ENCODE measurements at places on chromosomes 5 and 9. TPM values are rescaled to one million over a fixed set of nuclear protein-coding genes. Genes with fewer than 3 reads are reported as not detected.

The SPATA31A3 gene
- total RNA-seq, result not detected

The SPINK7 gene
- not detected for total RNA-seq

The KCTD16 gene
- 1.6 TPM for total RNA-seq

The OLFML2A gene
- total RNA-seq, result 40.2 TPM

The DRD1 gene
- 4.2 TPM for total RNA-seq

The COQ4 gene
- total RNA-seq, result 23.1 TPM

The NACC2 gene
- 14.9 TPM for total RNA-seq

The NUTM2F gene
- total RNA-seq, result not detected

The TUSC1 gene
- 9.0 TPM for total RNA-seq

The GRPEL2 gene
- 17.6 TPM for total RNA-seq

The TTC33 gene
- 38.4 TPM for total RNA-seq

The FAM151B gene
- total RNA-seq, result 17.7 TPM

The CNTLN gene
- total RNA-seq, result 49.3 TPM

The GPBP1 gene
- 174 TPM for total RNA-seq

The FRRS1L gene
- 7.8 TPM for total RNA-seq

The KCNV2 gene
- not detected for total RNA-seq

The RUFY1 gene
- 38.0 TPM for total RNA-seq

The TMEFF1 gene
- total RNA-seq, result 2.0 TPM

The ELAVL2 gene
- total RNA-seq, result 14.8 TPM

The GGTA1 gene
- total RNA-seq, result 10.2 TPM

Measured in urinary bladder (tissue), 4 donors.